ENCODE measurements at places on chromosomes 5 and 9.

GRCh38 chr5:91168859-91169258 is 214.3 kb downstream of the ARRDC3 start:
- no peak for DNase-seq

DNA sequence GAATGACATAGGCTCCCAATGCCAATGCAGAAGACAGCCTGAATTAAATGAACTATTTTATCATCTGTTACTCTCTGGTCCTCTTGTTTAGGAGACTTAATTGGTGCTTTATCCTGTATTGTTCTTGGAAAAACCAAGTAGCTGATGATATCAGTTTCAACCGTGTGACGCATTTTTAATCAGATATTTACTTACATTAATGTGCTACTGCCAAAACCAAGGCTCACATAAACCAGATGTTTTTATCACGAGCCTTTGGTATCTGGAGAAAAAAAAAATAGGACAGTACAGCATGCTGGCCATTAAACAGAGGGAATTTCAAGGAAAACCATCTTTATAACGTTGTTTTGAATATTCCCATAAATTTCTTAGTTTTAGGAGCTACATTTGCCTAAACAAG is 90.1 kb downstream of the ICE1 start:
- no peak for DNase-seq

GRCh38 chr5:62138607-62139006 is 167.4 kb upstream of the KIF2A start:
- no peak for DNase-seq

- DNase-seq = no peak
Observed at GRCh38 chr9:114373960-114374730, 13.6 kb downstream of the AKNA start.

GRCh38 chr9:129667378-129667777 is 1.9 kb downstream of the PRRX2 start:
- no peak for DNase-seq
